ENCODE measurements at places on chromosomes 16 and 17.

GRCh38 chr16:12704492-12705111 is 99.1 kb downstream of the CPPED1 start:
- DNase-seq = no peak

- DNase-seq = no peak
Observed at GRCh38 chr16:86823888-86824671, 245.7 kb downstream of the FOXL1 start.

GRCh38 chr16:1181404-1182315 is 28.8 kb downstream of the CACNA1H start:
- DNase-seq = no peak

DNA sequence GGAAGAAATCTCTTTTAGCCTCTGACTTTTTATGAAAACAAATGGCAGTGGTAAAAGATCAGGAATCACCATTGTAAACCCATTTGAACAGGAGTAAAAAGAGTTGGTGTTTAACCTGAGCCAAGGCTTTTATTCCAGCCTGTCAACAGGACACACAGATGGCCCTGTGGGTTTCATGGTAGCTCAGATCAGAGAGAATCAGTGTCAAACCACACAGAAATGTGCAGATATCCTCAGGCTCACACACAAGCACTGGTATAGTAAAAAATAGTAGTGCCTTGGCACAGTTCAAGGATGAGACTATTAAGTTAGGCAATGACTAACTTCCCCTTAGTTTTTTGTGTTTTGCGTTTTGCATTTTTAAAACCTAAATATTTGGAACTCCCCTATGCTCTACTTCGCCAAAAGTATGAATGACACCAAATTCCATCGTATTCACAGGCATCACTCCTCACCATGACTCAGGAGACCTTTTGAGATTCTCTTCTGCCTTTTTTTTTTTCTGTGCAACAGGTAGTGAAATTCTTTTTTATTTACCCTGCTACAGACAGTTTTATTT is 1200.0 kb downstream of the CDH11 start:
- DNase-seq = no peak

DNA sequence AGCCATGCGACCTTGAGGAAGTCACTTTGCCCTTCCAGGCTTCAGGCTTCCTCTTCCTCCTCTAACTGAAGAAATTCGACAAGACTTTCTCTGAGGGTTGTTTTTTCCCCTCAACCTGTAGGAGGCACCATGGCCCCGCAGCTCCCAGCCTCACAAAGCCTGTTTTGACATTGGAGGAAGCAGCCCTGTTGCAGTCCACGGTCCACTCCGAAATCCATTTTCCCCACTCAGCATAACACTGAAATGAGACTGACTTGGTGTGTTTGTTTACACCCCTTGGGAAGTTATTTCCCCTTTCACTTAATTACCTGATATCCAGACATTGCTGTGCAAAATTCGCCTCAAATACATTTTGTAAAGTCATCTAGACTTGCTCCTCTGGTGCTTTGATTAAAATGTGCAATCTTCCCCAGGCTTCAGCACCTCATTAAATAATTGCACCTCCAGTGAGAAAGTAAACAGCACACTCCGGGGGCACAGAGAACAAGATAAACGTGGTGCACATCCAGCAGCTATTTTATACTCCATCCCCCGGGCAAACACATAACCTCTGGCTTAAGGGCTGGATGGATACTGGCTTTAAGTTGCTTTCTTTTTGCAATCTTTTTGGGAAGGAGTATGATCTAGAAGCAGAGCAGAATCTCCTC is 41.4 kb upstream of the PIRT start:
- DNase-seq = no peak

GRCh38 chr16:80202831-80203413 is 337.9 kb upstream of the DYNLRB2 start:
- no peak for DNase-seq

DNA sequence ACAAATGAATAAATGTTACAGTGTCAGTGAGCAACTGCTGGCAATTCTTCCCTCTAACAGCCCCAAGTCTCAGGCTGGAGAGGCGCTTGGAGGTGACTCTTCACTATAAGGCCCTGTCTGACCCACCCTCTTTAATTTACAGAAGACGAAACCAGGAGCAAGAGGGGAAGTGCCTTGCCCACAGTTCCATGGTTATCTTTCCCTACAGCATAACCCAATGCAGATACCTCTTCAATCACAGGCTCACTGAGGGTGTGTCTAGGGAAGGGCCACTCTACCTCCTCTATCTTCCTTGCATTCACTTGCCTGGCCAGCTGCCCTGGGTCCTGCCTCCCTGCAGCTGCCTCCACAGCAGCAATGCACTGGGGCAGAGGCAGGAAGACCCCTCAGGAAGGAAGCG is 9.6 kb upstream of the N4BP1 start:
- no peak for DNase-seq

- DNase-seq = no peak
Observed at GRCh38 chr17:10266296-10266876, 68.0 kb upstream of the GAS7 start.

DNA sequence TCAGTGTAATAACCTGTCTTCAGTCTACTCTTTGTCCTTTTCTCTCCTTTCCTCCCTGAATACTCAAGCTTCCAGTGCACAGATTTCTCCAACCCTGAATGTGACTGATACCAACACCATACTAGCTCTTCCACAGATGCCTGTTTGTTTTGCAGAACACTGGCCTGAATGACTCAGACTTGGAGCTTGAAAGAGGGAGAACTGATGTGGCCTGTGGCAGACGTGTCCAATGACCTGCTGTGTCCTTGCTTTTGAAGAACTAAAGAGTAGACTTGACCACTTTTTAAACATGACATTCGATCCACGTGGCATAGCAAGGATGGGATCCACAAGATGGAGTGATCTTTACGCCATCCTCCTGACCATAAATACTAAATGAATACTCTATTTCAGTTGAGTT is 361.0 kb downstream of the WWOX start:
- DNase-seq = no peak

- no peak for DNase-seq
Observed at GRCh38 chr17:69757688-69758430, 317.2 kb upstream of the KCNJ16 start.

DNA sequence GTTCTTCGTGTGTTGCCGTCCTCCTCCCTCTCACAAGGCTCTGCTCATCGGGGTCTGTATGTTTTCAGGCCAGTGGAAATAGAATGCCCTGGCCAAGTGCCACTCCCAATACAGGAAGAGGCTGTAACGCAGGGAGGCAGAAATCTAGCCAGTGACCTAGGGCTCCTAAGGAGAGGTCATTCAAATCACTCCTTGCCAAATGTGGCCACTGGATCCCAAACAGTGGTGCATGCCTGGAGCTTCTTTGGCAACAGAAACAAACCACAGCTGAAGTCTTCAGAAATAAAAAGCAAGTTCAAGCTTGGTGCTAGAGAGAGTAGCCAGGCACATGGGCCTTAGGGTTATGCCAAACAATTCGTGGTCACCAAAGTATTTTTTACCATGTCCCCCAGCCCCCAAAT is 66.1 kb downstream of the SMG6 start:
- DNase-seq = no peak

GRCh38 chr16:82156761-82157533 is 13.1 kb downstream of the MPHOSPH6 start:
- DNase-seq = no peak

DNA sequence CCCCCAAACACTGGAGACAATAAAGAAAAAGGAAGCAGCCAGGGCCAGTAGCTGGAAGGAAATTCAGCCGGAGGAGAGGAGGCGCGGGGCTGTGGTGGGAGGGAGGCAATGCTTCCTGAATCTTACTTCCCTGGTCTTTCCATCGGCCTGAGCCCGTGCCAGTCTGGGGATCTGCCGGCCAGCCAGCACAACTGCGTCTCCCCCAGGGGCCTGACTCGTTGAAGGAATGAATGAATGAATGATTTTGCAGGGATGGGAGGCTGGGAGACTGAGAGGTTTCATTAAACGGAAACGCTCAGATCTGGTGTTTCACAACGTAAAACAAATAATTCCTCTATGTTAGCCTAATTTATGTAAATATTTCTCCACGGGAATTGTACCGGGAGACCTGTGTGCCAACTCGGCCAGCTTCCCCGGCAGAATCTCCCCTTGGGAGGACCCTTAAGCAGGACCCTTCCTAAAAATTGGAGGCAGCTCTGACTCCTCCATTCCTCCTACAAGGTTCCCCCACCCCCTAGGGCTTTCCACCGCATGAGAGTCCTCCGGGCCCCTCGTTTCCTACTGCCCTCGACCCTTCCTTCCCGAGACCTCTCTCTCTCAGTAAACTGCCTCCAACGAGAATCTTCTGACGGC is 1.3 kb upstream of the BAIAP2 start:
- DNase-seq = no peak

- DNase-seq = no peak
Observed at GRCh38 chr16:81181013-81181720, 57.3 kb upstream of the BCO1 start.

DNA sequence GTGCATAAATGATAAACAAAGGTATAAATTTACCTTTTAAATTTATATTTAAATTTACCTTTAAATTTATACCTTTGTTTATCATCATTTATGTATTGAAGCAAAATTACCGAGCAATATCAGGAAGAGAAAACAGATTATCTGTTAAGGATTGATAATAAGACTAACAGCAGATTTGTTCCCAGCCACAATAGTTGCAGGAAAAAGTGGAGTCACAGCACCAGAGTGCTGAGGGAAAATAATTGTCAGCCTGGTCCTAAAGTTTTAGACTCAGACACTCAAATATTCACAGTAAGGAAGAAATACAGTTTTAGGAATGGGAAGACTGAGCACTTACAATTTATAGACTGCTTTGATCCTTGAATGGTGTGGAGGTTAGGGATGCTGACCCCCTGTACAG is 117.2 kb downstream of the MAP2K4 start:
- no peak for DNase-seq

All from CD4-positive, alpha-beta T cell treated with Interferon alpha-2 for 1 hour (primary cell).